ENCODE measurements at places on chromosomes 6 and 20. TPM values are rescaled to one million over a fixed set of nuclear protein-coding genes. Genes with fewer than 3 reads are reported as not detected.

LEMD2 gene
- 33.7 TPM for total RNA-seq

PTGIS gene
- 605 TPM for total RNA-seq

SCUBE3 gene
- 1.8 TPM for total RNA-seq

EYA2 gene
- total RNA-seq, result 0.14 TPM

TSHZ2 gene
- 0.43 TPM for total RNA-seq

KCNG1 gene
- total RNA-seq, result 16.7 TPM

SLC35D3 gene
- not detected for total RNA-seq

MKKS gene
- 3.7 TPM for total RNA-seq

PRR18 gene
- not detected for total RNA-seq

PROKR2 gene
- total RNA-seq, result not detected

PKIB gene
- 1.1 TPM for total RNA-seq

TGM3 gene
- not detected for total RNA-seq

ERVFRD-1 gene
- total RNA-seq, result not detected

TBCC gene
- total RNA-seq, result 32.3 TPM

TMEM217 gene
- total RNA-seq, result 4.0 TPM

BPIFB4 gene
- total RNA-seq, result not detected

FAM162B gene
- total RNA-seq, result 1.4 TPM

CRIP3 gene
- total RNA-seq, result not detected

ULBP1 gene
- total RNA-seq, result under 0.01 TPM

TRAPPC3L gene
- total RNA-seq, result 0.14 TPM

CCN6 gene
- not detected for total RNA-seq

HLA-DPA1 gene
- total RNA-seq, result 2.8 TPM

KHDC1L gene
- not detected for total RNA-seq

ALDH8A1 gene
- 0.46 TPM for total RNA-seq

DEK gene
- 85.4 TPM for total RNA-seq

CTCFL gene
- total RNA-seq, result not detected

IP6K3 gene
- total RNA-seq, result 0.18 TPM

CBLN4 gene
- total RNA-seq, result not detected

ZBTB46 gene
- total RNA-seq, result 9.7 TPM

CHRNA4 gene
- not detected for total RNA-seq

C6orf52 gene
- not detected for total RNA-seq

GPR6 gene
- not detected for total RNA-seq

BPI gene
- not detected for total RNA-seq

HCRTR2 gene
- not detected for total RNA-seq

SLC24A3 gene
- 1.6 TPM for total RNA-seq

RGS17 gene
- total RNA-seq, result 6.5 TPM

MUCL3 gene
- not detected for total RNA-seq

SLC32A1 gene
- not detected for total RNA-seq

PBOV1 gene
- total RNA-seq, result not detected

MATN4 gene
- total RNA-seq, result not detected

ADTRP gene
- 3.5 TPM for total RNA-seq

All from smooth muscle cell of bladder (primary cell).